Muscle of leg (tissue), 16 donors: ENCODE measurements at places on chromosomes 6 and 20. TPM values are rescaled to one million over a fixed set of nuclear protein-coding genes. Genes with fewer than 3 reads are reported as not detected.

GRCh38 chr20:58135441-58136148, 92.9 kb downstream of the ANKRD60 start:
- peak; percentile 59 for DNase-seq

DNA sequence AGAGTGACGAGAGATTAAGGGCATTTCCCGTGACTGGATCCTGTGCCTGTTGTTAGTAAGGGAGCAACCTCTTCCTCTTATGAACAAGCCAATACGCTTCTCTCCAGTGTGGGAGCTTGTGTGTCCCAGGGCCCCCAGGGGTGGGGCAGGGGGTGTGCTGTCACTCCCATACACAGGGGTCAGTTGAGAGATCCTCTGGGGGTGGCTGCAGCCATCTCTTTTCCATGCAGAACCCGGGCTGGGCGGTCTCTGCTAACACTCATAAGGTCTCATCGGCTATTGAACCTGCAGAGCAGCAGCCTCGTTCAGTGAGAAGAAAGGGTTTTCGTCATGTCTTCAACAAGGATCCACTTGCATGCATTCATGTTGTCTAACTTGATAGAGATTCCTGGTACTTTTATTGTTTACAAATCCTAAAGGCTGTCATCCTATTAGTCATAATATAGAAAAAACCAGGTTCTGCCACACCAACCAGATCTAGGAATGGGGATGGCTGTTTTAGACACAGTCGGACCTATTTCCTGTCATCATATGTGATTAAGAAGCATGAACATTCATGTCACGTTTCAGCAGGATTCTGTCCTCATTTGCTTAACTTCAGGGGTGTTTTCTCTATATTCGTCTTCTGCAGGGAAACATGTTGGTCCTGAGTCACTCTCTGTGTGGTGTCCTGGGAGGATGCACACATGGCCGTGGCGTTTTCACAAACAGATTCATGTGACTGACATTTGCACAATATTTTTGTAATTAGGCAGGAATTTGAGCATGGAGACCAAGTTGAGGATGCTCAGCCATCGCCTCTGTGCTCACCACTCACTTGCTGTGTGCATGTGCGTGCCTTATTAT, 13.3 kb upstream of the THBS2 start:
- DNase-seq = no peak

DNA sequence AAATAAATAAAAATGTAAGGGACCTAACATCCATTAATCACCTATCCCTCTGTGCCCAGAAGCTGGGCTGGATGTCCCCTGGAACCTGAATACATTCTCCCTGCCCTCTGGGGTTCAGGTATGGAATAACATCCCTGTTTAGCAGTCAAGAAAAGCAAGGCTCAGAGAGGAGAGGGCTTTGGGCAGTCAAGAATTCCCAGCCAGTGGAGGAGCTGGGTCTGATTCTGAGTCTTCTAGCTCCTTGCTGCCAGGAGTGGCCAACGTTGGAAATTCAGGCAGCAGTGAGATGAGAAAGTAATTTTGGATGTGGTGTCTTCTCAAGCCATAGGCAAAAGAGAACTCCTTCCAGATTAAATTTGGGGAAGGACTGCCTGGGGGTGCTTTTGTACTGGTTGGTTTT, 42.6 kb upstream of the ZNFX1 start:
- DNase-seq = no peak

RBM24 gene
- 249 TPM for polyA plus RNA-seq

GRCh38 chr6:73956305-73956704, 260.3 kb downstream of the CD109 start:
- DNase-seq = no peak

- no peak for DNase-seq
Observed at GRCh38 chr20:10511170-10511508, 76.0 kb downstream of the SLX4IP start.

DNA sequence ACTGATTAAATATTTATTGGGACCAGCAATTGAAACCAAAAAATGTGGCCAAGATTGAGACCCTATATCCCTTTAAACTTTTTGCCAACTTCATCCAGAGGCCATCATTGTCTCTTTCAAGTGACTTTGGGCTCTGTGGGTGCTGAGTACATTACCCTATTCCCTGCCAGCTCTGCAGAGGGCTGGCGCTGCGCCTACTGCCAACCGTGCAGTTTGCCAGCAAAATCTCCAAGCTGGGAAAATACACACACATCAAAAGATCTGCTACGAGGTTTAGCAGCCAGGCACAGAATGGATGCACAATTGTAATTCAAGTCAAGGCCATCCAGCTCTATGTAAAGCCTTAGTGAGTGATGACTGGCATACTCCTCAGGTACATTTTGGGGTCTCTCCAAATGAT, 125.0 kb downstream of the CBLN4 start:
- no peak for DNase-seq

DDRGK1 gene
- polyA plus RNA-seq = 33.4 TPM

DNA sequence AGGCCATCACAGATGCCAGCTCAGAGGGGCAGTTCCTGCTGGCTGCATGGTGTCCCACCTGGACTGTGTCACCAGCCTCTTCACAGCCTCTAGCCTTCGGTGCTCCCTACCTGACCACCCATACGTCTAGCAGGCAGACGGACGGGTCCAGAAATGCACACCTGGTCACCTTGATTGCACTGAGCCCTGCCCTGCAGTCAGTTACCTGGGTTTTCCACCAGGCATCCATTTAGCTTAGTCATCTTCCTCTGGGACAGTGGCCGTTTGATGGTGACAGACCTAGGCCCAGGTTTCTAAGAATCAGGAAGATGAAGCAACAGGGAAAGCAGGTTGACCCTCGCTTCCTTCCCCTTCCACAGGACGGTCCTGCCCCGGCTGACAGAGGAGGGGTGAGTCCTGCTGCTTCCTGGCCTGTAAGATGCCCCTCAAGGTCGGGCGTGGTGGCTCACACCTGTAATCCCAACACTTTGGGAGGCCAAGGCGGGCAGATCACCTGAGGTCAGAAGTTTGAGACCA, 9.8 kb upstream of the BPI start:
- DNase-seq = no peak

DNA sequence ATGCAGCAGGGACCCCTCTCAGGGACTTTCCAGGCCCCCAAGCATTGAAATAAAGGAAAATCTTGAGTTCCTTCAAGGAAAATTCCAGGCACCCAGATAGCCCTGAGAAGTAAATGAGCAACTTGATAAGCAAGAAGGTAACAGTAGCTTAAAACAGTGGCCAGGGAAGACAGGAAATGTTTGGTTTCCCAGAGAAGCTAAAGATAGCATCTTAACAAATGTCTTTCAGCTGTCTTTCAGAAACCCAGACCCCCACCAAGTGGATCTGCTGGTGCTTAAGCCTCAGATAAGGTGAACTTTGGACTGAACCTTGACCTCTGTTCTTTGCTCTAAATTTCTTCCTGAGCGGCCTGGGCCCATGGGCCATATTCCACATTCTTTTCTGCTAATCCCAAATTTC, 117.8 kb upstream of the CST7 start:
- no peak for DNase-seq

SLC12A5 gene
- polyA plus RNA-seq = 1.0 TPM

DNA sequence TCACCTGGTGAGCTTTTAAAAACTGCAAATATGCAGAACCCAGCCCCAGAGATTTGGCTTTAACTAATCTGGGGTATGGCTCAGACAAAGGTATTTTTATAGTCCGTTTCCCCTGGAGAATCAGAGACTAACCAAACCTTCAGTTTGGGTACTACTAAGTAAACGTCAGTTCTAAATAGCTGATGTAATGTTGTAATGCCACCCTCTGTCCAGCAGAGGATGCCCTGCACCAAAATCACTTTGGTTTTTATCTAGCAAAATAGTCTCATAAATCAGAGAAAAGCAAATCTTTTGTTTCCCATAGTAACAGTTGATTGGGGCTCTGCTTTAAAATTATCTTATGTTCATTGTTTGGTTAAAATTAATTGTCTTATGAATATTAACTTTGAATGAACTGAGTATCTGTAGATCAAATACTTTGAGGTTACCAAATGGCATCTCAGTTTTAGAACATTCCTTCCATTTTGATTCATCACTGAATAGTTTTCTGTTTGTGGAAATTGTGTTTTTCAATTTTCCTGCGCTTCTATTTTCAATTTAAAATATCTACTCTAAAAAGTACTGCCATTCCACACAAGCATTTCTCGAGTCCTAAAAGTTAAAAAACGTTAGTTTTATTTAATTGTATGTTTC, 278.3 kb upstream of the PLCB4 start:
- peak; percentile 54 for DNase-seq

- DNase-seq = no peak
Observed at GRCh38 chr20:25525867-25526266, 59.5 kb downstream of the NINL start.

GRCh38 chr6:4653141-4653540, 123.1 kb upstream of the CDYL start:
- no peak for DNase-seq

C6orf163 gene
- 1.5 TPM for polyA plus RNA-seq

DNA sequence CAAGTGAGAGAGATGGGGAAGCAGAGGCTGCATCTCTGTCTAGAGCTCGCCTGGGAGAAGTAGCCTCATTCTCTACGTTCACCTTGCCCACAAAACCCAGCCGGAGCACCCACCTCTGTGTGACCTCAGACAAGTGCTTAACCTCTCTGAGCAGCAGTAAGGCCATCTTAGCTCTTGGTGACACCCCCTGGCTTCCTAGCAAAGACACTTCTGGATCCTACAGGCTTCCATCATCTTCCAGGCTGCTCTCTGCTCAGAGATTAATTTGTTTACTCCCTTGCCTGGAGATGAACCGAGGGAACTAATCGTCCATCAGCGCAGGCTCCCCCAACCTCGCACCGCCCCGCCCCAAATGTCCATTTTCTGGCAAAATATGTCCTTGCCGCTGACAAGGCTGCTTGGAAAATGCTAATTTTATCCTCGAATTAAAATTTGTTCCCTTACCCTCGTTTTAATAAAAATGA, 24.0 kb upstream of the CTNNBL1 start:
- DNase-seq = no peak

GRCh38 chr6:44534291-44534690, 146.8 kb downstream of the CDC5L start:
- no peak for DNase-seq

STX11 gene
- 2.4 TPM for polyA plus RNA-seq

PSORS1C1 gene
- polyA plus RNA-seq = 0.88 TPM

TBX18 gene
- polyA plus RNA-seq = 18.6 TPM

GRCh38 chr20:33394718-33395117, 6.6 kb downstream of the CDK5RAP1 start:
- no peak for DNase-seq

GRCh38 chr6:4607793-4608192, 168.4 kb upstream of the CDYL start:
- peak; percentile 26 for DNase-seq

DNA sequence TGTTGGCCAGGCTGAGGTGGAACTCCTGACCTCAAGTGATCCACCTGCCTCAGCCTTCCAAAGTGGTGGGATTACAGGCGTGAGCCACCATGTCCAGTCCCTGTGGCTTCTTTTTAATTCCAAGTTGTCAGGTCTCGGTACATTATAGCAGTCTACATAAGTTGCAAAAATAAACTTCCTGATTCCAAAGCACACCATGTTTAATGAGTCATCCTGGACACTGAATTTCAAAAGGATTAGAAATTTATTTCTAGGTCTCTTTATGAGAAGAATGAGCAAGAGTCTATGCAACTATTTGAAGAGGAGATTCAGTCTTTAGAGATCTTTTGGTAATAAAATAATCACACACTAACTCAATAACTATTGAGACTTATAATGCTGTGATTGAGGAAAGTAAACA, 63.9 kb upstream of the MCHR2 start:
- no peak for DNase-seq

- no peak for DNase-seq
Observed at GRCh38 chr6:154440022-154440421, 70.5 kb downstream of the CNKSR3 start.

DNA sequence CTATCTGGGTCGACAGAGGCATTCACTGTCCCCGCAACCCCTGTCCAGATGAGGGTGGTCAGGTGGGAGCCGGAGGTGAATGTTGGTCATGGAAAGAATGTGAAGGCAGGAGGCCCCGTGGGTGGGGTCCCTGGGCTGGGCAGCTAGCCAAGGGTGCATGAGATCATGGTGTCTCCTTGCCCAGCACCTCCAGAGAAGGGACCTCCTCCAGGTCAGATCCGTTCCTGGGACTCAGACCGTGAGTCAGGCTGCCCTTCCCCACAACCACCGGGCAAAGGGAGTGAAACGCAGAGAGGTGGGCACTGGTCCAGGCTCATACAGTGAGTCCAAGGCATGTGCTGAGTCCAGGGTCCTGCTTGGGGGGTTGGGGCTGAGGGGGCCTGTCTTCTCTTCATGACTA, 3.5 kb downstream of the FOXS1 start:
- peak; percentile 50 for DNase-seq

DNA sequence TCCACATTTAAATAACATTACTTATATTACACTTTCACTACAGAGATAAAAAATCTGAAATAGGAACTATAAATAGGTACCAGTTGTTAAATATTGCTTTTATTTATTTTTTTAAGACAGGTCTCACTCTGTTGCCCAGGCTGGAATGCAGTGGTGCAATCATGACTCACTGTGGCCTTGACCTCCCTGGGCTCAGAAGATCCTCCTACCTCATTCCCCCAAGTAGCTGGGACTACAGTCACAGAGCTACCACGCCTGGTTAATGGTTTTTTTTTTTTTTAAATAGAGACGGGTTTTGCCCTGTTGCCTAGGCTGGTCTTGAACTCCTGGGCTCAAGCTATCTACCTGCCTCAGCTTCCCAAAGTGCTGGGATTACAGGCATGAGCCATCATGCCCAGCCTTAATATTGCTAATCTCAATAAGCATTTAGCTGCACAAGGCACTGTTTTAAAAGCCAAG, 17.3 kb downstream of the EEF1E1 start:
- DNase-seq = no peak

DNA sequence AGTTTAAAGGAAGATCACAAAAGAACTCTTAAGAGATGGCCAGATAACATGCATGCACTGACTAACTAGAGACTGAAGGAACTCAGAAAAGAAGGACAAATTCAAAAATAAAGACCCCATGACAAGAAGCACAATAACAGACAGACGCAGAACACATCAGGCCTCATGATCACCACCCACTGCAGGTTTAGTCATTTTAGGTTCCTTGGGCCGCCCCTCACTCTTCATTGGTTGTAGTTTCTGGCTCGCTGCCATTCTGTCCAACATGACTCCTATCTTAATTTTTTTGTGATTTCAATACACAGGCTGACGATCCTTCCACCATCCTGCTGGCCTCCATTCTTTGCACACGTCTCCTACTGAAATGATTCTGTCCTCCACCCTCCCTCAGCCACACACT, 21.6 kb downstream of the STX7 start:
- peak; percentile 45 for DNase-seq

BPIFB3 gene
- 0.07 TPM for polyA plus RNA-seq

DNA sequence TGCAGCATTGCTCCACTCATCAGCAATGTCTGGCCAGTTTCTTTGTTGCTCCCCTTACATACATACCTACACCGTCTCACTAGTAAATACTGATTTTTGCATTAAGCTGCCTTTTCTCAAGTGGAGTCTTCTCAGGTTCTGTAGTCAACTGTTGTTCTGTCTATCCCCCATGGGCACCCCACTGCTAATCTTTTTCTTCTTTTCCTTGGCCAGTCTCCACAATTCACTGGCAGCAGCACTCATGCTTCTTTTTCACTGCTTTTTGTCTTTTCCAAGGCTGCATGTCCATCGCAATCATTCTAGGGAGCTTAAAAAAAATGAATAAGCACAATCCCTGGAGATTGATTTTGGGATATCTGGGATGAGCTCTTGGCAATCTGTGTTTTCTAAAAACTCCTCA, 10.3 kb upstream of the ERVFRD-1 start:
- peak; percentile 22 for DNase-seq
